ENCODE measurements at places on chromosomes 5 and 9.

GRCh38 chr5:91269198-91269597, 113.9 kb downstream of the ARRDC3 start:
- no peak for DNase-seq

DNA sequence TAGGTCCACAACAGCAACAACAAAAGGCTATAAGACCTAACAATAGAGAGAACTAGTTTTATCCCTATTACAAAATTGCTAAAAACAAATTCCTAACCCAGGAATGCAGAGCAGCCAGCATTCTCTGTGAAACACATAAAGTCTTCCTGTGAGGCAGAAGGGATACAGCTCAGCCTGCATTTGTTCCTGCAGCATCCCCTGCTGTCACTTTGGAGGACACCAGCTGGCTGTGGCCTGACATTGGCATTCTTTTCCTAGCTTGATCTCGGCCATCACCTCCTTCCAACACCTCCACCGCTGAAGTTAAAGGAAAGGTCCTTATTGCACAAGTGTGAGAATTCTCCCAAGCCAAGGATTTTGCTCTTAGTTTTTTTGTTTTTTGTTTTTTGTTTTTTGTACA, 186.1 kb downstream of the SNCAIP start:
- no peak for DNase-seq

DNA sequence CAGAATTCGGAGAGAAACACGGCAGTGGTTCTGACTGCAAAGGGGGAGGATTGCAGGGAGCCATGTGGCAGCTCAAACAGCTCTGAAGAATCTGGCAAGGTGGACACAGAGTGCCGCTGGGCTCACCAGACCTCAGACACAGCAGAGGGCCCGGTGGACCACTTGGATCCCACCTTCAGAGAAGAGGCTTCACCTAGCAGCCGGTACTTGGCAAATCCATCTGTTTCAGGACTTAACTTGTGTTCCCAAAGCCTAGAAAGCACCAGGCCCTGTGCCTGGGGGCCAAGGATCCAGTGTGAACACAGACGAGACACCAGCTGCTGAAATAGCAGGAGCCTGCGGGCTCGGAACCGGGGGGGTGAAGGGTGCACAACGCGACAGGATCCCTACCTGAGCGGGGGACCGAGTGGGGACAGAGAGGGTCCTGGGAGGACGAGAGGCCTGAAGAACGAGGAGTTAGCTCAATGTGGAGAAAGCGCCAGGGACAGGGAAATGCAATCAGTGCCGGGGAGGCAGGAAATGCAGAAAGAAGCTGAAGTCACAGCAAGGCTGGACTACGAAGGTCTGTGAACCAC, 44.6 kb downstream of the BTNL9 start:
- no peak for DNase-seq

- no peak for DNase-seq
Measured at GRCh38 chr9:91160181-91160580, 201.5 kb downstream of the AUH start.

DNA sequence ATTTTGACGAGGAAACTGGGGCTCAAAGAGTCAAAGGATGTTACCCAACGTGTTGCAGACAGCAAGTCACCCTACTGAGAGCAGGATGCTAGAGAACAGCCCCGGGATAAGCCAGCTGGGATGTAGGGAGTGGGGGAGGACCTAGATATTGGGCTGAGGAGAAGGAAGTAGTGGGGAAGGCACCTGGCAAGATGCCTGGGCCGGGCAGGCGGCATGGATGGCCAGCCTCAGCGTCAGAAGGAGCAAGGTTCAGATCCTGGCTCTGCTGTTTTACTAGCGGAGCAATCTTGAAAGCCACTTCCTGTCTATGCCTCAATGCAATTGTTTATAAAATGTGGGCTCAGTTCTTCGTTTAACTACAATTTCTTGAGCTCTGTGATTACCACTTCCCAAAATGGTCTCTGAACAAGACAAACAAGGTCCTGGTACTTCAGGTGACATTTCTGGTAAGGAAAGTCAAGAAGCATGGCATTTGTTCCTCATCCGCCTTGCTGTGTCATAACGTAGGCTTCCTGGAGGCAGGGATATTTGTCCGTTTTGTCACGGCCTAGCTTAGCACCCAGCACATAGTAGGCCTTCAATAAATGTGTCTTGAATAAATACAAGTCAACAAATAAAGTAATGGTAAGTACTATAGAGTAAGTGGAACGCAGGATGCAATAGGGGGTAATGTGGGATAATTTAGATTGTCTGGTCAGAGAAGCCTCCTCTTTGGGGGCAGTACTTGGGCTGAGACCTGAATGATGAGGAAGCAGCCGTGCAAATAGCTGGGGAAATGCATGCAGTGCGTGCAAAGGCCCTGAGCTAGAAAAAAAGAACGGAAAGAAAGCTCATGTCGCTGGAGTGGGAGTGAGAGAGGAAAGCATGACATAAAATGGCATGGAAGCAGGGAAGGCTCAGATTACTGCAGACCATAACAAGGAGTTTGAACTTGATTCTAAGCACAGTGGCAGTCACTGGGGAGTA, 70.5 kb downstream of the SMIM23 start:
- DNase-seq: no peak

- DNase-seq: no peak
Measured at GRCh38 chr5:168467755-168468330, 18.4 kb upstream of the RARS1 start.

DNA sequence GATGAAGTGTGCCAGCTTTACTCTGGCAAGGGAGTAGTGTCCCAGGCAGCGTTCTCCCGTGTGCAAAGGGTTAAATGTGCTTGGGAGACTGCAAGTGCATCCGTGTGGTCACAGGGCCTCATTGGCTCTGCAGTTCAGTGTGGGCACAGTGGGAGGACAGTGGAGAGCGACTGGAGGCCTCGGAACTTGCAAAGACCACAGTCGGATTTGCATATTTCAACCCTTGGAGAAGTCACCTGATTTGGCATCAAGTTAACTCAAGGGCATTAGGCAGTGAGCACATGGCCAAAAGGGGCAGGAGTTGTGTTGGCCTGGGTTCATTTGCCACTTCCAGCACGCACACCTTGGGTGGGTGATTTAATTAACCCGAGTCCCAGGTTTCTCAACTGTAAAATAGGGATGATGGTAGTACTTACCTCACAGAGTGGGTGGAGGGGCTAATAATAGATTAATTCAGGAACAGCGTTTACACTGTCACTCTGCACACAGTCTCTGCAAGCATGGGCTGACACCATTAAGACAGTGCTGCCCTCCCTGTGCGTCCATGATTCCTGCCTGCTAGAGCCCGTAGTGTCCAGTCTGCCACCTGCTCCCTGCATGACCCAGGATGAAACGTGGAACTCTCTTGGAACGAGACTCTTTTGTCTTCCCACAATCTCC, 22.7 kb downstream of the JADE2 start:
- DNase-seq: no peak

GRCh38 chr9:124858330-124859046, 3.3 kb downstream of the RPL35 start:
- DNase-seq: no peak

DNA sequence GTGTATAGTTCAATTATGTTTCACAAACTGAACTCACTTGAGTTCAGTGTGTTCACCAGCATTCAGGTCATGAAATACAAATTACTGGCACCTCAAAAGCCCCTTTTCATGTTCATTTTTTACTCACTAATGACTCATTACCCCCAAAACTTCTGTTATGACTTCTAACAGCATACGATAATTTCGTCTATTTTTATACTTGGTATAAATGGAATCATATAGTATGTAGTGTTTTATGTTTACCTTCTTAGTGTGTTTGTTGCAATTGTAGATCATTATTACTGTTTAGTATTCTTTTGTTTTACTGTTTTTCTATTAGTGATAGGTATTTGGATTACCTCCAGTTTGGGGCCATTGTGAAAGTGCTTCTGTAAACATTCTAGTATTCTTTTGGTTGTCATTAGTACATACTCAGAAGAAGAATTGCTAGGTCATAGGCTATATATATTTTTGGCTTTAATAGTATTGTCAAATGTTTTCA, 33.4 kb downstream of the DDX4 start:
- no peak for DNase-seq

DNA sequence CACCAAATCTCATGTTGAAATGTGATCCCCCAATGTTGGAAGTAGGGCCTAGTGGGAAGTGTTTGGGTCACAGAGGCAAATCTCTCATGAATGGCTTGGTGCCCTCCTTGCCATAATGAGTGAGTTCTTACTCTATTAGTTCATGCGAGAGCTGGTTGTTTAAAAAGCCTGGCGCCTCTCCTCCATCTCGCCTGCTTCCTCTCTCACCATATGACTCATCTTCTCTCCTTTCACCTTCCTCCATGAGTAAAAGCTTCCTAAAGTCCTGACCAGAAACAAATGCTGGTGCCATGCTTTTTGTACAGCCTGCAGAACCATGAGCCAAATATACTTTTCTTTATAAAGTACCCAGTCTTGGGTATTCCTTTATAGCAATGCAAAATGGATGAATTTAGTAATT, 20.9 kb upstream of the ARHGAP26 start:
- DNase-seq: no peak

- DNase-seq: no peak
Measured at GRCh38 chr5:33337637-33337992, 103.2 kb upstream of the TARS1 start.

- peak; percentile 87 for DNase-seq
Measured at GRCh38 chr5:33311893-33312292, 128.9 kb upstream of the TARS1 start.

DNA sequence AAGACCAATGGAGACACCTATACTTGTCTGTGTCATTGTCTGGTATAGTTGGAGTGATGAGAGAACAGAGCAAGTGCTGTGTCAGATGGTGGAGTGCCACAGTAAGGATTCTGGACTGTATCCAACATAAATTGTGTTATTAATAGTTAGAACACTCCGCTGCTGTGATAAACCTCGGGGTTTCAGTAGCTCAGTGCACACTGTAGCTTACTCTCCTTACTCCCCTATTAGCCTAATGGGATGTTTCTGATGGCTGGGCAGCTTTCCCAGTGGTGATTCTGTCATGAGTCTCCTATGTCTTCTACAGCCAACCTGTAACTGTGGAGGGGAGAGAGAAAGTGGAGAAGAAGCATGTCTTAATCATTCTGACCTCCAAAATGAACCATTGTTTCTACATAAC, 127.6 kb upstream of the PTCH1 start:
- no peak for DNase-seq

DNA sequence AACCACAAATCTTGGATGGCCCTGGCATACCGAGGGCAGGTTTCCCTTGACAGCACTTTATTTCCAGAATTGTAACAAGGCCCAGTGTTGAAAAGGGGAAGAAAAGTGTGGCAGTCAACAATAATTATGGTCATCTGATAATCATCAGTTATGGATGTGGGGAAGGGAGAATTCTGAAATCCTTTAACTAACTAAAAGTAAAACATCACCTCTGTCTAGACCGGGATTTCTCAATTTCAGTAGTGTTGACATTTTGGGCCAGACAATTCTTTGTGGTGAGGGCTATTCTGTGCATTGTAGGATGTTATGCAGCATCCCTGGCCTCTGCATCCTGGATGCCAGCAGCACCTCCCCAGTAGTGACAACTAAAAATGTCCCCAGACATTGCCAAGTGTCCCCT, 140.4 kb downstream of the PSAT1 start:
- DNase-seq: no peak

DNA sequence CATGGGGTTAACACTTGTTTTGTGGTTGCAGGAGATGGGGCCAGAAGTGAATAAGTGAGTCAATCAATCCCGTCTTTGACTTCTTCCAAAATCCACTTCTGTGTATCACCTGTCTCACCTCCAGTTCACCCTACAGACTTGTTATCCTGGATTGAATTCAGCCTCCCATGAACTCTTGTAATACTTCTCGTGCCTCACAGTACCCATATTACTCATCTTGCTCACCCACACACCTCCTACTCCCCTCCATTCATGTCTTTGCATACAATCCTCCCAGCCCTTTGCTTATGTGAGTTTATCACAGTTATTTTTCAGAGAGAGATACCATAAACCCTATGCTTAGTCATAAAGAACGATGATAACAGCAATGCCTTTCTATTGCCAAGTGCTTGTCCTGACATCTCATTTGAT, 52.9 kb upstream of the PAPPA start:
- no peak for DNase-seq

DNA sequence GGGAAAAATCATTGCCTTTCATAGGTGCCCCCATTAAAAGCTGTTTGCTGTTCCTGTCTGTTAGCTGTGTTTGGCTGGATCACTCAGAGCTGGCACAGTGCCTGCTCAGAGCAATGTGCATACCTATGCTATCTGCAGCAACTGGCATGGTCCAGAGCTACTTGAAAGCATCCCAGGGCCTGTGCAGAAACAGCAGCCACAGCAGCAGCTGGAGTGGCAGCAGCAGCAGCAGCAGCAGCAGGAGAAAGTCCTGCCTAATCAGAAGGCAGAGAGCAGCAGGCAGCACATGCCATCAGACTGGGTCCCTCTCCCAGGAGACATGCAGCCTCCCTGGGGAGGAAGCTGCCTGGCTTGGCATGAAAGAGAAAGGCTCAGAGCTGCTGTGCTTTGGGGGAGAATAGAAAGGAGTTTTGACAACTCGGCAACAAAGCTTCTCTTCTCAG, 243.8 kb upstream of the WWC1 start:
- DNase-seq: no peak

- no peak for DNase-seq
Measured at GRCh38 chr5:115461506-115462290, 82.9 kb downstream of the FEM1C start.

GRCh38 chr5:113017881-113018635, 41.5 kb downstream of the DCP2 start:
- no peak for DNase-seq
